ENCODE measurements at places on chromosomes 11 and 22.

DNA sequence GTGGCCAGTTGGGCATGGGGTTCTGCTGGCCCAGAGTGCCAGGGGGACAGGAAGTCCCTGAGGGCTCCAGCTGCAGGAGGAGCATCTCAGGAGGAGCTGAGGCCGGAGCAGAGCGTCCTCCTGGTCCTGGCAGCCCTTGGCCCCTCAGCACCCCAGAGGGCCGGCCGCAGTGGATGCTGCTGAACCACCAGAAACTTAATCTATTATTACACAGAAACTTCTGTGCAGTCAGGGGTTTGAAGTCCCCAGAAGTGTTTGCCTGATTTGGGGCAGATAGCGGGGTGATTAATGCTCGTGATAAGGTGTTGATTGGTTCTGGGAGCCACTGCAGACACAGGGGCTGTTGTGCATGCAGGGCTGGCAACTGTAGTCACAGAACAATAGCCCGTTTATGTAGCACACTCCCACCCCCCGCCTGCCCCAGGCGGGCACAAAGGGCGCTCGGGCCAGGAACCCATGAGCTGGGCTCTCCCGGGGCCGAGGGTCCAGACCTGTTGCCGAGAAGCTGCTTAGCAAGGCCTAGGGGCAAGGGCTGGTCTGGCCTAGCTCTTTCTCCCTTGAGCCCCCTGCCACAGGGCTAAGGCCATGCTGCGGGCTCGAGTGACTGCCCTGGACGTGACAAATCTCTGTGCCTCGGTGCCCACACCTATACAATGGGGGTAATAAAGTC is 29.0 kb upstream of the KCNQ1OT1 start:
- DNase-seq: no peak

DNA sequence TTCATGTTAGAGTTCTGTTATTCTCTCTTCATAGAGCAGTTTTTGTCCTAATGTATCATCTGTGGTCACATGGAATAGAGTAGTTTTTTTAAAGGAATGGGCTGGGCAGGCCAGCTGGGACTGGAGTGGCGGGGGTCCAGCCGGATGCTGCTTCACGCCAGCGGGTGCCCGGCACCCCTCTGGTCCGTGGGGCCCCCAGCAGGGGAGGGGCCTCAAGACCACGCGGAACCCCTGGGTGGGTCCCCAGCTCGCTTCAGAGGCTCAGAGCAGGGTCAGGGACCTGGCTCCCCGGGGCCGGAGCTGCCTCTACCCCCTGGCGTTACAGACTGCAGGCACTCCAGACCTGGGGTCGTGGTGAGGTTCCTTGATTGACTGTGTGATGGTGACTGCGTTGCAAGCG is 159.1 kb upstream of the HSD17B12 start:
- no peak for DNase-seq

DNA sequence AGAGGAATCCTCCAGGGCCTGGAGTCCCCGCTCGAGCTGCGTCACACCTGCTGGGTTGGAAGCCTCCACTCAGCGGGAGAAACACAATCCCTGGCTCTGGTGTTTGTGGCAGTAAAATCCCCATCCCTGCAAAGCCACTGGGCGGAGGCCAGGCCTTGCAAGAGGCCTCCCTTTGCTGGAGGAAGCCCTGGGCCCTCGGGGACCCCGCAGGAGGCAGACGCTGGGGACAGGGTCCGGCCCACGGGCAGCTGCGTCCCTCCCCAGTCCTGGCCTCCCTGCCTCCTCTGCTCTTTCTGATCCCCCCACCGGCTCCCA is 194.7 kb downstream of the BRD1 start:
- no peak for DNase-seq

- DNase-seq: no peak
These were observed 391.1 kb downstream of the ETS1 start for GRCh38 chr11:128196235-128196634.

Data from CD4-positive, alpha-beta T cell treated with Interleukin-1 beta for 1 hour (primary cell).